ENCODE measurements at places on chromosomes 2 and 18.

GRCh38 chr18:47345291-47345690 is 93.8 kb upstream of the SKOR2 start:
- DNase-seq = no peak

DNA sequence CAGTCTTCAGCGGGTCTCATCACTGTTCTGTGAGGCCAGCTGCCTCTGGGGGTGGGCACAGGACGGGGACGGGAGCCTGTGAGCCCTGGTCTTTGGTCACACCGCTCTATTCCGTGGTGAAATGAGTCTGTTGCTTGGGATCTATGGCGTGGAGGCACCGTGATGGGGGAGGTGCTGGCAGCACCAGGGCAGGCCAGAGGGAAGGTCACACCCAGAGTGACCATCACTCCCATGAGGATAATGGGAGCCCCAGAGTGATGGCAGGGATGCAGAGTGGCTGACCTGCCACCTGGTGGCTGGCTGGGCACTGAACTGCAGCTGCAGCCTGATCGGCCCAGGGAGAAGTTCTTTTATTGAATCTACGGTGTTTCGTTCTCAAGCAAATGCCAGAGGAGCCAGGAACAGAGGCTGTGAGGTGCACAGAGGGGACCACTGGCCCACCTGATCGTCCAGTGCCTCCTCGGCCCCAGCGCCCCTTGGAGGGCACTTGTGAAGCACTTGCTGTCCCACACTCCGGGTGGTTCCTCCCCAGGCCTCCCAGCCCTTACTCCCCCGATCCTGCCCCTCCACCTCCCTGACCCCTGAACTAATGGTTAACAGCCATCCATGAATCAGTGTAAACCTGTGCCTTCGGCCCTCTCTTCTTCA is 17.9 kb downstream of the KCNIP3 start:
- DNase-seq = no peak

DNA sequence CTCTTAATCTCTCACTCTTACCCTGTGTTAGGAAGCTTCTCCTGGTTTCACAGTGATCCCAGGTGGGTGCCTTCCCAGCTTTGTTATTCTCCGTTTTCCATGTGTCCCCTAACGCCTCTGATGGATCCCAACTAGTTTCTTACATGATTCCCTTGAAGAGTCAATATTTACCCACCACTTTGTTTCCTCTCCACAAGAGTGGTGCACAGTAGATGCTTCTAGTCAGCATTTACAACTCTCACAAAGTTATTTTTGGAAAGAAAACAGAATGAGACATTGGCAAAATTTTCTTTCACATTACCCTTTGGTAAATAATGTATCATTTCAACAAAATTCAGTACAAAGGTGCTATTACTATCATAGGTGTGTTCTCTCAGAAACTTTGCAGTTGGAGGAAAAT is 1611.1 kb upstream of the ZEB2 start:
- no peak for DNase-seq

DNA sequence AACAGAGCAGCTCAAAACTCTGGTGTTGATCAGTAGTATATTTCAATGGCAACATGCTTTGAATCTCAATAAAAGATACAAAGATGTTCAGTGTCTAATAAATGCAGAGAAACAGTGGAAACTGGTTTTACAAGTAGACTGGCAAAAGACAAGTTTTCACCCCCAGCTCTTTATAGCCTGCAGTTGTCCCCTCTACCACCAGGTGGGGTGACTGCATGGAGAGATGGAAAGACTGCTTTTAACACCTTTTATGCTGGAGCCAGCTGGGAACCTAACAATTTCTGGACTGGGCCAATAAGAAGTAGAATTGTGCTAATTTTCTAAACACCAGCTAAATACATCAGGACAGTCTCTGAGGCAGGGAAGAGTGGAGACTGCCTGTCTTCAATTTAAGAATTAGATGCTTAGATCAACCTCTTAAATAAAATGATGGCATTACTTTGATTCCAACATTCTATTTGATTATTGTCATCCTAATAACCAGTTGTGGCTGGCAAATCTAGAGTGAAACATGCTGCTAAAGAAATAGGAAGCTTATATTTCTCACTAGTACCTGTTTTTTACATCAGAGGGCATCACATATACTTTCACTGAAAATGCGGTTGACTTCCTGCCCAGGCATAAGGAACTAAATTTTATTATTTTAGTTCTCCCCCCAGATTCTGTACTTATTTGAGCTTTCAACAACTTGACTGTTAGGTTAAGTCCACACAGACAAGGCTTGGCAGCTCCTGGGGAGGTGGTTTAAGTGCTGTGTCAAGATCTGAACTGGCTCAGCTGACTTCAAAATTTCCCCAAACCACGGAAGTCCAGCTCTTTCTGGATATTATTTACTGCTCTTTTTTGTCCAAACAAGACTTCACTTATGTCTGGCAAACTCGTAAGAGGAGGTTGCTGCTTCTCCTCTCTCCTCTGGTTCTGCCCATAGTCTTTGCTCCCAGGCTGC is 140.5 kb downstream of the TPGS2 start:
- peak; percentile 66 for DNase-seq

- no peak for DNase-seq
These were observed 30.9 kb upstream of the MTA3 start for GRCh38 chr2:42537493-42537892.

- DNase-seq = no peak
These were observed 22.4 kb downstream of the CRYGD start for GRCh38 chr2:208101716-208102631.

- DNase-seq = no peak
These were observed 237.0 kb downstream of the HNMT start for GRCh38 chr2:138201286-138201685.

DNA sequence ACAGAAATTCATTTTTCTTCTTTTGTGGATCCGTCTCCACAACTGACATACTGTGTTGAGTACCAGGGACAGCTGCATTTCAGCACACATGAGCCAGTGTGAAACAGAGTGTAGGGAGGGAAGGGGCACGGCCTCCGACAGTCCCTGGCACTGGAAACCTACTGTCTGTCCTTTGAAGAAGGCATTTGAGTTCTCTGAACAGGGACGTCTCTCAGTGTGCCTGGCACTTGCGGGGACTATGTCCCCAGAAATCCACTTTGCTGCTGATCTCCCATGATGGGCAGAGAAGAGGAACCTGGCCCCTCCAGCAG is 48.1 kb downstream of the PLB1 start:
- no peak for DNase-seq

DNA sequence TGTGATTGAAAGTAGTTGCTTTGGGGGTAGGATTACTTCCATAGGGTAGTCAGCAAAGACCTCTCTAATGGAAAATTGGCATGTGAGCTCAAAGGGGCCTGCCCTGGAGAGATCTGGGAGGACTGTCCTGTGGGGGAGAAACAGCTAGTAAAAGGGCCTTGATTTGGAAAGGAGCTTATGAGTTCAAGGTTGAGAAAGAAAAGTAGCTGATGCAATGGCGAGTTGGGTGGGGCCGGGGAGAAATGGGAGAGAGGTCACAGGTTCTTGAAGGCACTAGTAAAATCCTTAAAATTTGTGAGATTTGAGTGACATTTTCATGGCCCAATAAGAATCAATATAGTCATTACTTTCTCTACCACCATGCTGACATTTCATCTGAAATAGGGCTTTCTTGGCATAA is 82.0 kb upstream of the CCDC195 start:
- DNase-seq = no peak

GRCh38 chr2:128318776-128319464 is at the start of gene HS6ST1:
HS6ST1 (minus strand) TSS chr2:128318868; CDS start chr2:128318563, 305 bp downstream.
- DNase-seq = peak; percentile 70

GRCh38 chr2:215060861-215061536 is 77.4 kb downstream of the ABCA12 start:
- DNase-seq = no peak

DNA sequence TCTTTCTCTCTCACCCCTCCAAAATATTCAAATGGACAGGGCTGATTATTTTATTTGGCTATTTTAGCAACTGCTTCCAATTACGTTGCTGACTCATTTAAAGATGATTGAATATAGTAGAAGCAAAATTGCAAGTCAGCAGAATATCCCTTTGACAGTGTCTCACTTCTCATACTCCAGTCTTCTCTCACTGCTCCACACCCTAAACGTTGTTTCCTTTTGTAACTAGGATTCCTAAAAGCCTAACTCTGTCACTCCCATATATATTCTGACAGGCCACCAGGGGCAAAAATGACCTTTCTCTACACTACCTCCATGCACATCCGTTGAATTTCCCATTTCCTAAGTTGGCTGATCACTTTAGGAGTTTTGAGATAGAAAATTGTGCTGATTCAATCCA is 351.1 kb downstream of the RND3 start:
- DNase-seq = no peak

- DNase-seq = no peak
These were observed 485.1 kb upstream of the SETBP1 start for GRCh38 chr18:44195394-44196140.

All from HL-60 (cell line).